IPS DF 6.9 (cell line): ENCODE measurements at places on chromosomes 1 and 21.

GRCh38 chr1:171877701-171878100 is 36.4 kb downstream of the DNM3 start:
- no peak for DNase-seq

- no peak for DNase-seq
Observed at GRCh38 chr1:9835758-9836631, 12.2 kb upstream of the CLSTN1 start.

- DNase-seq = no peak
Observed at GRCh38 chr21:32314806-32315205, 16.2 kb downstream of the MRAP start.

- no peak for DNase-seq
Observed at GRCh38 chr21:41967708-41968107, 13.9 kb upstream of the C2CD2 start.

DNA sequence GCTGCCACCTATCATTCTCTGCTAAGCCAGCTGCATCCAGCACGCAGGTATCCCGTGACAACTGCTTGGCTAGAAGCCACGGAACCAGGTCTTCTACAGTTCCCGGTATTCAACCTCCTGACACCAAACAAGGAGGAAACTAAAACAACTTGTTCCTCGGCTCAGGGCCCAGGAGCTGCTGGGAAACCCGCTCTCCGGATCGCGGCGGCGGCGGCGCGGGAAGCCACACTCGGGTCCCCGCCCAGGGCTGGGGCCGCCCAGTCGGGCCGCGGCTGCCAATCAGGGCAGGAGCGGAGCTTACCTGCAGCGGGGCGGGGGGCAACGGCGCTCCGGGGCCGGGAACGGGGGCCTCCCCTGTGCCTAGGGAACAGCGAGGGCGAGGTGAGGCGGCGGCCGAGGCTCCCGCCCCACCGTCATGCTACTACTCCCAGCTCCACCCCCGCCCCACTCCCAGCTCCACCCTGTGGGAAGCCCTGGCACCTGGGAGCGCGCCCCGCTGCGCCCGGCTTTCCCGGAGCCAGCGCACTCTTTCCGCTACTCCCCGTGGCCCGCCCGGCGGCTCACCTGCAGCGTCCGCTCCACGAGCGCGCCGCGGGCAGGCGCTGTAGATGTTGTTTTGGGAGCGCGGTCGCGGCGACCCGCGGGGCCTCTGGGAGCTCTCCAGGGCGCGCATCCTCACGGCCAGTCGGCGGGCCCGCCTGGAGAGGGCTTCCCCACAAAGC is 12.1 kb downstream of the IL24 start:
- DNase-seq = no peak

DNA sequence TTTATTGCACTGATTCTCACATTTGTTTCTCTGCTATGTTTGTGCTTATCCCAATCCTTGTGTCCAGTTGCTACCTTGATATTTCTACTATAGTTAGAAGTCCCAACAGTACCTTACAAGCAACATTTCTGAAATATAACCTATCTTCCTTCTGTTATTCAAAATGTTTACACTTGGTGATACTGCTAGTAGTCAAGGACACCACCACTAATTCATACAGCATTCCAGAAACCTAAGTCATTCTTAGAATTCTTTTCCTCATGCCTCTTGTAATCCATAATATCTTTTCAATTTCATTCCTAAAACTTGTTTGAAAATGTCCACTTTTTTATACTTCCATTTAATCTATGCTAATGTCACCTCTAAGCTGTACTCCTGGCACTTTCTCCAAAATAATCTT is 2132.1 kb downstream of the NCAM2 start:
- DNase-seq = no peak

- no peak for DNase-seq
Observed at GRCh38 chr1:173527151-173527826, 50.2 kb downstream of the PRDX6 start.

GRCh38 chr1:181122222-181122621 is 33.7 kb downstream of the IER5 start:
- DNase-seq = no peak

DNA sequence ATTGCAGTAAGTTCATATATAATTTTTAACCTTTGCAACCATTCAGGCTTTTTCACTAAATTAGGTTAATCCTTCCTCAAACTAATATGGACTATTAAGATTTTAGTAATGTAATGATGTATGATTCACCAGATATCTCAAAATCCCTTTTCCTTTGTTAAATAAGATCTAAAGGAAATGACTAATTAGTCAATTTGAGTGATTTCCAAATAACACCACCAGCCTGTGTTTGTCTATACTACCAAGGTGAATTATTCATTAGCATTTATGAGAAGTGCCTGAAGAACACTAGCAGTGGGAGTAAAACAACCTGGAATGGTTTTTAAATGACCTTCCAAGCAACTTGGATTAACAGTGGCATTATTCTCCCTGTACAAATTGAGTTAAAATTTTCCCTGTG is 670.6 kb upstream of the PKN2 start:
- no peak for DNase-seq

- DNase-seq = no peak
Observed at GRCh38 chr1:151334822-151335221, 7.6 kb upstream of the PI4KB start.

DNA sequence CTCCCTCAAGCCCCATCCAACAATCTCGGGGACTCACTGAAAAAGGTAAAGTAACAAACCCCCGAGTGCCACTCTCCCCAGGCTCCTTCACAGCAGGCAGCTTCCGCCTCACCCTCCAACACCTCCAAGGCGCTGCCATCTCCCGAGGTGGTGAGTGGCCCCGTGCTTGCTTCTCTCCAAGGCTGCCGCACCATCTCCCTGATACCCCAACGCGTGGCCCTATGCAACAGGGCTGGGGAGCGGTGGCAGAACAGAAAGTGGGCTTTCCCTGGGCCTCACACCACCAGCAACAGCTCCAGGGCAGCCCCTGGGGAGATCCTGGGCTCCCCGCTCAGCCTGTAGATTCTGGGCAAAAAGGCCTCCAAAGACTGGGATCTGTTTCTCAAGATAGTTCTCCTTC is 105.1 kb downstream of the RAVER2 start:
- no peak for DNase-seq
